ENCODE measurements at places on chromosomes 5 and 9.

- DNase-seq: no peak
Measured at GRCh38 chr9:73118286-73118685, 33.4 kb upstream of the ANXA1 start.

- no peak for DNase-seq
Measured at GRCh38 chr9:86494644-86495111, 140.5 kb upstream of the TUT7 start.

GRCh38 chr5:98349251-98349989, 424.0 kb upstream of the RGMB start:
- DNase-seq: no peak

DNA sequence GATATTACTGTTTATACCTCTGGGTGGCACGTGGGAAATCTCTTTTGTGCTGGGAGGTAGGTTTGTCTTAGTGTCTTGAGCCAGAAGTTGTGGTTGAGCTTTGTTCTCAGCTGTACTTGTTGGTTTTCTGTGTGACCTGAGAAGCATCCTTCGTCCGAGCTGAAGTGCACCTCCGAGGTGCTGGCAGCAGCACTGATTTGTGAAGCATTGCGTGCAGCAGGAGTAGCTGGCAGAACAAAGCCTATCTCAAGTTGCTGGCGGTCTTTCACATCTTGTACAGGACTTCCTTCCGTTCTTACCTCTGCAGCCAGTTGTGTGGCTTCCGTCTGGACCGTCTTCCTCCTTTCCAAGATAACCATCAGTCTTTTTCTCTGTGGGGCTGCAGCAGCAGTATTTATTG, 4.3 kb downstream of the PRRC2B start:
- DNase-seq: peak; percentile 89

DNA sequence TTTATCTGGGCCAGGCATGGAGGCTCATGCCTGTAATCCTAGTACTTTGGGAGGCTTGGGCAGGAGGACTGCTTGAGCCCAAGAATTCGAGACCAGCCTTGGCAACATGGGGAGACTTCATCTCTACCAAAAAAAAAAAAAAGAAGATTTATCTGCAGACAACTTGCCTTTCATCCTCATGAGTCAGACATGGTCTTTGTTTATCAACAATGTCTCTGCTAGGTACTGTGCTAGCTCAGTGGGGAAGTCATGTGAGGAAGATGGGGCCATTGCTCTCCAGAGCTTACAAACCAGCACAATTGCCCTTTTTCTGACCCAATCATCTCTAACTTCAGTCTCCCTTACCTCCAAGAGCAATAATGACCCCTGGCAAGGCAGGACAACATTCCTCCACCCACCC, 1.6 kb downstream of the URM1 start:
- DNase-seq: no peak

GRCh38 chr5:134070725-134071613, 43.5 kb upstream of the TCF7 start:
- no peak for DNase-seq

DNA sequence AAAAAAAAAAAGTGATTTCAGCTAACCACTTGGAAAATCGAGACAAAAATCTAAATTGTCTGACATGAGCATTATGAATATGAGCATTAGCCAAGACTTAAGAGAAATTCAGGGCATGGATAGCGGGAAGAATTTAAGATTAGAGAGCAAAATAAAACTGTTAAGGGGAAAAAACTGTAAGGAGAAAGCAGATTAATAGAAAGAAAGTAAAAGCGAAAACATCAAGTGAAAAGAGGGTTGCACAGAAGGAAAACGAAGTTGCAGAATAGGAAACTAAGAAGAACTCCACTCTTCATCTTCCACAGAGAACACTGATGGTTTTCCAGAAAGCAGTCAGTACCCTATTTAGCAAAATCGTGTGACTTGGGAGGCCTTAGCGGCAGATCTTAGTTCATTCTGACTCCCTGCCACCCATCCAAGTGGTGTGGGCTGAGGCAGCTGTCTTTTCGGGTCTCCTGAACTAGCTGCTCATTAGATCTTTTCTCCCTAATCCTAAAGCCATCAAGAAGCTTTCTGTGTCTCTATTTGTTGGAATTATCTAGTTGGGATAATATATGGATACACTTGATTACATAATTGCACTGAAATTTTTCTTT, 3.7 kb downstream of the NIM1K start:
- DNase-seq: no peak

- DNase-seq: no peak
Measured at GRCh38 chr9:38154501-38155421, 85.7 kb upstream of the SHB start.

GRCh38 chr5:125492977-125493376, 746.5 kb upstream of the ZNF608 start:
- no peak for DNase-seq

GRCh38 chr9:16690628-16691027, 179.8 kb downstream of the BNC2 start:
- DNase-seq: no peak

- DNase-seq: no peak
Measured at GRCh38 chr9:121071756-121072421, 2.9 kb upstream of the CNTRL start.

- no peak for DNase-seq
Measured at GRCh38 chr5:455806-456205, 12.8 kb downstream of the EXOC3 start.

DNA sequence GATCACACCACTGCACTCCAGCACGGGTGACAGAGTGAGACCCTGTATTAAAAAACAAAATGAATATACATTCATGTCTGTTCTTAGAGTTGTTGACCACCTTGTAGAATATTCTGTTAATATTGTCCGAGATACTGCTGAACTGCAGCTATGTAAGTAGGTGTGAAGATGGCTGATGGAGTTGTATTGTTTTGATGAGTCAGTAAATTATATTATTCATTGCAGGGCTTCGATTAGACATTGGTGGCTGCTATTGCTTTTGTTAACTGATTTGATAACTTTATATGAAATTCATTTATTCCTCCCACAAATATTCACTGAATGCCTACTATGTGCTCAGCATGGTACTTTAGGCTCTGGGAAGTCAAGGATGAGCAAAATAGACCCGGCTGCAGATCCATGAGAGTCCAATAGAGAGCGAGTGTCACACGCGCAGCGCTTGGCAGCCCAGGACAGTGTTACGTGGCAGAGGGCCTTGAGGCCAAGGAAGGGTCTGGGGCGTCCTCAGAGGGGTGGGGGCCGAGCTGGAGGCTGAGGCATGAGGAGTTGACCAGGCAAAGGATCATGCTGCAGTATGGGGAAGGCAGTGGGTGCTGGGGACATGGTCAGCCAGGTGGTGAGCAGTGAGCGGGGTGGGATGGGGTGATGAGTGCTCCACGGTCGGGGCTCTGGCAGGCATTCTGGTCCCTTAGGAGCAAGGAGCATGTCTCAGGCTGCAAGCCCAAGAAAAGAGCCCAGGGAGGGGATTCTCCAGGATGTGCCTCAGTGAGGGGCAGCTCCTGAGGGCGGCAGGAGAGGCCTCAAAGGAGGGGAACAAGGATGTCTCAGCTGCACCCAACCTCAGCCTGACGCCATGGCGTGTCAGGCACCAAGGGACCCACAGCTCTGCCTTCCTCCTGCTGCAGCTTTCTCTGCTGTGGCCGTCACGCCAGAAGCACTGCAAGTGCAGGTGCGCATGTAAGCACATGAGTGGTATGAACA, 243.5 kb downstream of the GADD45G start:
- no peak for DNase-seq

GRCh38 chr9:35177520-35177919, 15.7 kb downstream of the UNC13B start:
- no peak for DNase-seq

DNA sequence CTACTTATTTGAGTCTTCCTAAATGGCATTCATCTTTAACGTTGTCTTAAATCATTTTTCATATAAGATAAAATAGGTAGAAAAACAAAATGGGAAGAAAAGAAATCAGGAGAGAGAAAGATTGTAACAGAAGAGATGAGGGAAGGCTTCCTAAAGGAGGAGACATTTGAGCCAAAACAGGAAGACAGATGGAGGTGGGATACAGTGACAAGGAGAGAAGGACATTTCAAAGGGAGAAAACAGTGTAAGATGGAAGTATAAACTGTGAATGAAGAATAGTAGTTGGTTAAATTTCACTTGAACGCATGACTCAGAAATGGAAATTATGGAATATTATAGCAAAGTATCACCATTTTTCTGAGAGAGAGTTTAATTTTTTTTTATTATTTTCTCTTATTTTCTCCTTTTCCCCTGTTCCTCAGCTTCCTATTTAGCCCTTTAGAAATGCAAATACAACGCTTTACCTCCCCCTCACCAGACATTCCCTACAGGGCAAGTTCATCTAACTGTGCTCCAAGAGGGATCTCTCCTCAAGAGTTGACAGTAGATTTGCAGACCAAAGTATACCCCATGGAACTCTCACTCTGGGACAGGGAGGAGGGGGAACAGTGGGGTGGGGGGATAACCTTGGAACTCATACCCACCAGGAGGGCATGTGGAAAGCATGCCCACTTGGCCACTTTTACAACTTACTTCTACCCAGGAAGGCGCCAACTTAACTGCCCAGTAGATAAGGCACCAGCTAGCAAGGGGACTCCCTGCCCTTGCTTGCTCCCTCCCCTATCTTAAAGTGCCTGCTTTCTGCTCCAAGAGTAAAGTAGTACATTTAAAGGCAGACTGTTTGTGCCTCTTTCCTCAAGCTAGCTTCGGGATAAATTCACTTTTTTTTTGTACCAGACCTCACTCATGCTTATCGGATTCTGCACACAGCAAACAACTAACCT, 304.7 kb upstream of the POU5F2 start:
- DNase-seq: no peak

- DNase-seq: no peak
Measured at GRCh38 chr5:15516486-15516885, 16.5 kb downstream of the FBXL7 start.

GRCh38 chr5:136594416-136594815, 229.1 kb upstream of the TRPC7 start:
- no peak for DNase-seq

GRCh38 chr5:68405784-68406743, 190.5 kb downstream of the PIK3R1 start:
- DNase-seq: no peak

- DNase-seq: no peak
Measured at GRCh38 chr5:8520917-8521316, 652.0 kb downstream of the MTRR start.

GRCh38 chr9:130866474-130866965, 30.1 kb downstream of the QRFP start:
- DNase-seq: peak; percentile 43

DNA sequence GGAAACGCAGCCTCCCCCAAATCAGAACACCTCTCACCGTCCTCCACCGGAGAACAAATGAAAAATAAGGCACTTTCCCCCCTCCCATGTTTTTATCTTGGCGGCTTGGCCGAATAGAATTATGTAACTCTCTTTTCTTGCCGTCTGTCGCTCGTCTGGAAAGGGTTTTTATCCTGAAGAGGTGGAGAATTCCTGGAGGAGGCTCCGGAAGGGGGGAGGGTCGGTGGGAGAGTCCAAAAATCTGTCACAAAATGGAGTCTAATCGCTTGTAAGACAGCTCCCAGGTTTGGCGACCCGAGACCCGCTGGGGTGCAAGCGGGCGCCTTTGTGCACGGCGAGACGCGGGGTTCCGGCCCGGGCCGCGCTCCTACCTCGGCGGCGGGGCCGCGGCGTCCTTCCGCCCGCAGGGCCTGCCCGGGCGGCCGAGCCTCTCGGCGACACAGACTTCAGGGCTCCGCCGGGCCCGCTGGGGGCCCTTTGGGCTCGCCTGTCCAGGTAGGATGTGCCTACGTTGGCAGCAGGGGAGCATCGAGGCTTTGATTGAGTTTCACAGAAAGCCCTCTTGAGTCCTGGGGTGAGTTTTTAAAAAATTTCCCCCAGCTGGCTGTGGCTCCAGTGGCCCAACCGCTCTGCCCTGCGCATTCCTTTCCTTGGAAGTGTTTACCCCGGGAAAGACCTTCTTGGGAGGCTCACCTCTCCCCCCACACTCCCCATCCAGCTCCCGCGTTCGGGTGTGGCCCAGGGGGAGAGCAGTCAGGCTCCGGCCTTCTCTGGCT, 5.0 kb downstream of the LMX1B start:
- DNase-seq: no peak

- DNase-seq: no peak
Measured at GRCh38 chr5:88689668-88690408, 193.1 kb downstream of the MEF2C start.

GRCh38 chr5:67012171-67012570, 184.4 kb downstream of the CD180 start:
- no peak for DNase-seq

DNA sequence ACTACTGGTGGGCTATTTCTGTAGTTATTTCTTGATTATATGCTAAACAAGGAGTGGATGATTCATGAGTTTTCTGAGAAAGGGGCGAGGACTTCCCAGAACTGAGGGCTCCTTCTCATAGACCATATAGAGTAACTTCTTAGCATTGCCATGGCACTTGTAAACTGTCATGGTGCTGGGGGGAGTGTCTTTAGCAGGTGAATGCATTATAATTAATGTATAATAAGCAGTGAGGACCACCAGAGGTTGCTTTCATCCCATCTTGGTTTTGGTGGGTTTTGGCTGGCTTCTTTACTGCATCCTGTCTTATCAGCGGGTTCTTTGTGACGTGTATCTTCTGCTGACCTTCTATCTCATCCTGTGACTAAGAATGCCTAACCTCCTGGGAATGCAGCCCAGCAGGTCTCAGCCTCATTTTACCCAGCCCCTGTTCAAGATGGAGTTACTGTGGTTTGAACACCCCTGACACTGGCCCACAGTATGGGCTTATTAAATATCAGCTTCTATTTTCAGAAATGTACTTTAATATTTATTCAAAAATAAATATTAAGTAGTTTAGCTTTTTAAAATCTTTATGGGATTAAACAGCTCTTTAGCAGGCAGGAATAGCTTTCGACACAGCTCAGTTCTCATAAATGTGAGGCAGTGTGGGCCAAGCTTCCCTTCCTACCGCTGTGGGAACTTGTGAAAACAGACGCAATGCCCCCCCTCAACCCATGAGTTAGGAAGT, 44.4 kb downstream of the GALNT12 start:
- DNase-seq: no peak

- DNase-seq: no peak
Measured at GRCh38 chr5:81971111-81971711, 612 bp upstream of the ATG10 start.

GRCh38 chr5:140166911-140167310, 8.1 kb upstream of the CYSTM1 start:
- DNase-seq: no peak

GRCh38 chr5:84274585-84275468, 109.9 kb downstream of the EDIL3 start:
- no peak for DNase-seq

GRCh38 chr5:1794901-1795290, 4.7 kb downstream of the MRPL36 start:
- no peak for DNase-seq

- DNase-seq: no peak
Measured at GRCh38 chr5:11941566-11941965, 37.3 kb upstream of the CTNND2 start.

GRCh38 chr9:76846297-76846696, 59.6 kb downstream of the PRUNE2 start:
- no peak for DNase-seq

Measured in HL-60 (cell line).